ENCODE measurements at places on chromosomes 3 and 15.

DNA sequence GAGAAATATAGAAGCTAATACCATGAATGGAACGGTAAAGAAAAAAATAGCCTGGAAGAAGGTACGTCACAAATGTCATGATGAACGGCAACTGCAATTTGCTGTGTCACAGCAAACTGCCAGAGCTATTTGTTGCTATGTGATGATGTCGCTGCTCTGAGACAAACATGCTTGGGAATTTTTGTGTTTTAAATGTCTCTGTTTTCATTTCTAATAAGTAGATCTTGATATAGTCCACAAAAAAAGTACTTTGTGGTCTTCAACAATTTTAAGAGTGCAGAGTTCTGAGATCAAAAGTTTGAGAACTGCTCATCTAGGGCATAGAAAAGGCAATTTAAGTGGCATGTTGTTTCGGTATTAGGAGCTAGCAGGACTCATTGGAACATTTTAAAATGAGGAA is 4.3 kb upstream of the NR1D2 start:
- no peak for DNase-seq

GRCh38 chr3:115217678-115218451 is 70.8 kb upstream of the ZBTB20 start:
- no peak for DNase-seq

- DNase-seq: no peak
Observed at GRCh38 chr15:33580526-33580925, 269.8 kb downstream of the RYR3 start.

DNA sequence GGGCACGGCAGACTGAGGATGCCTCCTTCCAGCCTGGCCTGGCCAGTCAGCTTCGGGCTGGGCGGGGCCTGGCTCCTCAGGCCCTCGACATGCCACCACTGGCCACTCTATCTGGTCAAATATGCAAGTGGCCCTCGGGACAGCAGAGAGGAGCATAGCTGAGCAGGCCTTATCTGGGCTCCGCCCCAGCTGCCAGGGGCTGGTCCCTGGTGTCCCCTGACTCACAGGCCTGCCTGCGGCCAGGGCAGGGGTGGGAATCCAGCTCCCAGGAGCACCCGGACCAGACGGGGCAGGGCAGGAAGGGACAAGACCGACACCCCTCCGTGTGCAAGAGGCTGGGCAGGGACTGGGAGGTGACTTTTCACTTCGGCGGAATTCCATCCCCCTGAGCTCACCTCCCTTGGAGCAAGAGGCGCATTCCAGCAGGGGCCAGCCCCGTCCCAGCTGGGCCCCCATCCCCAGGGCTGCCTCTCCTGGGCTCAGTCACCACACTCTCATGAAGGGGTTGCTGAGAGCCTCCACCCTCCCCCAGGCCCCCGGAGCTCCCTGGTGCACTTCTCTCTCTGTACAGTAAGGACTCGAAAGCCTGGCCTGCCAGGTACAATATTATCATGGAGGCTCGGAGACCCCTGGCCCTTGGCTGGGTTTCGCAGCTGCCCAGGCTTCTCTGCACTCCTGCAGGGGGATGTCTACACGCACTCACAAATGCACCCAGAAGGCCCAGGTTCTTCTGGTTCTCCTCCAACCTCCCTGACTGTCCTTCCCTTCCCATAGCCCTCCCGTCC is 29.5 kb downstream of the WNT7A start:
- no peak for DNase-seq
